NCI-H146 (cell line): ENCODE measurements at places on chromosomes 11 and 22.

GRCh38 chr11:60344146-60344545, 17.1 kb downstream of the MS4A6E start:
- DNase-seq: no peak

DNA sequence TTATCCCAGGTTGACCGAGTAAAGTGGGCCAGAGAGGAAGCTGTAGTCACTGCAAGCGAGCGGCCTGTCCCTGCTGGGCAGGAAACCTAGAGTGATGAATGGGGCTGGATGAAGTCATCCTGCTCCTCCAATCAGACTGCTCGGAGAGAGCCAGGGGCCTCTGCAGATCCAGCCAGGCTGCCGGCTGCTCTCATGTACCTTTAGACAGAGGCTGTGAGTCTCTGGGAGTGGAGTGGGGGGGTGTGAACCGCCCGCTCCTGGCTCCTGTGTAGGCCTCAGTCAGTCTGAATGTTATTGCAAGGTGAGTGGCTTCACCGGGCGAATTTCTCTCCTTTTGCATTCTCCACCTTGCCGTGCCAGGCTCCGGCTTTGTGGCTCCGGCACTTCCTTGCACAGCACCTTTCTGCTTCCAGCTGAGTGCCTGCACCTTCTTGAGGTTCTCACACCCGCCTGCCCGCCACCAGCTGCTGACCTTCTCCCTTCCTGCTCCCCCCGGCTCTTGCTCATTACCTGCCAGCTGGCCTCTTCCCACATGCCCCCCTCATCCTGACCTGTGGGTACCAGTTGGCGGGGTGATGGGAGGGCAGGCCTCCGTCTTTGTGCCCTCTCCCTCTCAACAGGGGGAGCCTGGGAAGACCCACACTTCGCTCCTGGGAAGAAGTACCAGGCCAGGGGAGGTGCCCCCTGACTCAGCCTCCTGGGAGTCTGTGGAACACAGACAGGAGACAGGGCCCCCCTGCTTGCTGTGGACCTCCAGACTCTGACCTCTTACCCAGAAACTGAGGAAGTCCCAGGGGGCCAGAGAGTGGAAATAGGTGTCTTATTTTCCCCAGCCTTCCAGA, 79.9 kb downstream of the GRAMD1B start:
- no peak for DNase-seq

DNA sequence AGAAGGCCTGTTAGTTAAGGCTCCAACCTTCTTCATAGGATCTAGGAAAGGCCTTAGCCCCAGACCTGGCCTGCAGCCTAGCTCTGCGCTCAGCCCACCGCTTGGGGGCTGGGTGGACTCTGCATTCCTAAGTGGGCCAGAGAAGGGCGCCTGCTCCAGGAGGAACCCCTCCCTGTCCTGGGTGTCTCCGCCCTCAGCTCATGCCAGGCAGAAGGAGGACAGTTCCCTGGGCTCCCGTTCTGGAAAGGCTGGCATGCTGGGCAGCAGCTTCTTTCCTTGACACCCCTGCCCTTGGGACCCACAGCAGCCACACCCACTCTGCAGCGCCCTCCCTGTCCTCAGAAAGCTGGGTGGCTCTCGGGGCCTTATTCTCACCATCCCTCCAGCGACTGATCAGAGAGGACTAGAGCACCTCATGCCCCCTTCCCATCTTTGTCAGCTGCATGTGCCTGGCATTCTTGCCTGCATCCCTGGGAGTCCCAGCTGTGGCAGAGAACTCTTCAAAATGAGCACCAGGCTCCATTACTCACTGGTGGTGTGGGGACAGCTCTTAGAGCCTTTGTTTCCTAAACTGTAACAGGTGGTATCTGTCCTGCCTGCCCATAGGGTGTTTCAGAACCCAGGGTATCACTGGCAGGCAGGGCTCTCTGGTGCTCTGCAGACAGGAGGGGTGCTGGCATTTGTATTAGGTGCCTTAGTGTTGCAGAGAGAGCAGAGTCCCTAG, 20.3 kb upstream of the MYRF start:
- DNase-seq: no peak

DNA sequence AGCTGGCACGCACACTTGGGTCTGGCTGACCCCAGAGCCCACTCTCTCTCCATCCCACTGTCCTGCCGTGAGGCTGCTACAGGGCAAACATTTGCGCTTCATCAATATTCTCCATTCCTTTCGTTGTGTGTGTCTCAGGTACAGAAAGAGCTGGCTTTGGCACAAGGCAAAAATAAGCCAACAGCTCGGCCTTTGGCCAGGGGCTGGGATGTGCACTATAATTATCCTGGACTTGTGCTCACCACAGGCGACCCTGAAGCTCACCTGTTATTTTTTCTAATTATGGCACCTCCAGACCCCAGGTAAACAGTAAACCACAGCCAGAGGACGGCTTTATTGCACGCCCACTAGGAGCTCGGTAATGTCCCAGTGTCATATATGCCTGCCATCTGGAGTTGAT, 10.9 kb downstream of the ZMAT5 start:
- peak; percentile 60 for DNase-seq

- DNase-seq: peak; percentile 11
Observed at GRCh38 chr11:107741044-107741823, 29.4 kb upstream of the SLN start.

DNA sequence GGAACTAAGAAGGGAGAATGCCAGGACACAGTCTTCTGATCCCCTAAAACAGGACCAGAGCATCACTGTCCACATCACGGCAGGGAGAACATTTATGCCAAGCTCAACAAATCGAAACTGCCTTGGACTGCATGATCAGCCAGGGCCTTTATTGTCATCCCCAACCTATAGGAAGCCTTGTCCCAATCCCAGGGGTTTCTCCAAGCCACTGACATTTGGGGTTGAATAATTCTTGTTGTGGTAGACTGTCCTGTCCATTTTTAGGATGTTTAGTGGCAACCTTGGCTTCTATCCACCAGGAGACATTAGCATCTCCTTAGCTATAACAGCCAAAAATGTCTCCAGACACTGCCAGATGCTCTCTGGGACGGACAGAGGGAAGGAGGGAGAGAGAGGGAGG, 37.1 kb downstream of the RPL27A start:
- no peak for DNase-seq

GRCh38 chr22:50530877-50531545, 1.2 kb upstream of the TYMP start:
- DNase-seq: peak; percentile 42

- DNase-seq: no peak
Observed at GRCh38 chr11:64513523-64513922, 77.5 kb upstream of the SLC22A12 start.

DNA sequence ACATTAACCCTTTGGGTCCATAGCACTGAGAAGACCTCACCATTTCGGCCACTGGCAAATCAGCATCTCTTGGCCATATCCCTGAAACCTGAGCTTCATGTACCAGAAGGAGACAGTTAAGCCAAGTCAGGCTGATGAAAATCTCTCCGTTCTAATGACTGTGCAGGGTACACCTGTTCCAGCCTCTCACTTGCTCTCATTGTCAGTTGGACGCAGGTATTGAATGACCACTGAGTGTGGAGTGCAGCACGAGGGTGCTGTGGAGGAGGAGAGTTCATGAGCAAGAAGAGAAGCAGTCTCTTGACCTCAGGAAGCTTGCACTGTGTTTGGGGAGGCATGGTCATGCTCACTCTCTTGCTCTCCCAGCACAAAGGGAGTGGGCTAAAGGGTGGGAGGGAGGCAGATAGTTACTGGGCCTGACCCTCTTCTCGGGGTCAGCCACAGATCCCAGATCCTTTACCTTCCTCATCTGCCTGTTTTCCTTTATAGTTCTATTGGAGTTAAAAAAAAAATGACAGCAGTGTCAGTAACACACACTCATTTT, 65.2 kb downstream of the ZBTB16 start:
- DNase-seq: no peak

- DNase-seq: no peak
Observed at GRCh38 chr11:114307524-114308203, 11.5 kb downstream of the NNMT start.

GRCh38 chr22:43385770-43386641, 25.8 kb upstream of the MPPED1 start:
- DNase-seq: peak; percentile 44

GRCh38 chr22:19882446-19883381, 28.0 kb upstream of the GNB1L start:
- no peak for DNase-seq

- no peak for DNase-seq
Observed at GRCh38 chr11:132780046-132780445, 752.3 kb downstream of the OPCML start.

- DNase-seq: no peak
Observed at GRCh38 chr11:65661599-65662246, 993 bp downstream of the RELA start.

GRCh38 chr11:8870411-8871170, 40.4 kb upstream of the AKIP1 start:
- peak; percentile 49 for DNase-seq

GRCh38 chr22:44459041-44459440, 39.0 kb downstream of the RTL6 start:
- DNase-seq: no peak

DNA sequence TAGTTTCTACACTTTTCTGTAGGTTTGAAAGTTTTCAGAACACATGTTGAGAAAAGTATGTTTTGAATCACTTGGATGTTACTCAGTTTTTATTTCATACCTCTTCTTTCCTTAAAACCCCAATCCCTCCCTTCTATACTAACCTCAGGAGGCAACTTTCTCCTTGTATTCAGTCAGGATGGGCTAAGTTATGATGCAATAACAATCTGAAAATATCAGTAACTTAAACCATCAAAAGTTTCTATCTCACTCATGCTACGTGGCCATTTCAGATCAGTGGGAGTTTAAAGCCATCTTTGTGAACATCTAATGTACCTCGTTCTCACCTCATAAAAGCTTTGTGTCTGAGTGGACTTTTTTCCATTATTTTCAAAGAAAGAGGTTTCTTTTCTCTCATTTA, 86.2 kb downstream of the NXPE2 start:
- DNase-seq: no peak

DNA sequence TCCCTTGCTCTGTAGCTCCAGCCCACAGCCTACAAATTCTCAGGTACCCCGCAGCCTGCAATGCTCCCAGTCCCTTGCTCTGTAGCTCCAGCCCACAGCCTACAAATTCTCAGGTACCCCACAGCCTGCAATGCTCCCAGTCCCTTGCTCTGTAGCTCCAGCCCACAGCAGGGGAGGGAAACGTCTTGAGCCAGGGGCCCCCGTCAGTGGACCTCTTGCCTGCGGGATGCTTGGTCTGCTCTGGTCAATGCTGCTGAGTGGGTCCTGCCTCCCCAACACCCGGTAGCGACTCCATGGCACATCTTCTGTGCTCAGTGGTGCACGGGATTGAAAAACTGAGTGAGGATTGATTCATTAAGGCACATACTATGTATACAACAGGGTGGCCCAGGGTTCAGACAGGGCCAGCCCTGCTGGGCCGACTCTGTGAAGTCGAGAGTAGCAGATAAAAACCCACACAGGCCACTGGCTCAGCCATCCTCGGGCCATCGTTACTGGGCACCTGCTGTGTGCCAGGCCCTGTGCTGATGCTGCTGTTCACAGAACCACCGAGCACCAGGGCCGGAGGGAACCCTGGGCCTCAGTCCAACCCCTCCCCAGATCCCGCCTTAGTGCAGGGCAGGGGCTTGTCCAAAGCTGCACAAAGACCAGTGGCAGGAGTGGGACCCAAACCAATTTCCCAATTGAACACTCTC, 69.7 kb downstream of the MYO7A start:
- DNase-seq: no peak

DNA sequence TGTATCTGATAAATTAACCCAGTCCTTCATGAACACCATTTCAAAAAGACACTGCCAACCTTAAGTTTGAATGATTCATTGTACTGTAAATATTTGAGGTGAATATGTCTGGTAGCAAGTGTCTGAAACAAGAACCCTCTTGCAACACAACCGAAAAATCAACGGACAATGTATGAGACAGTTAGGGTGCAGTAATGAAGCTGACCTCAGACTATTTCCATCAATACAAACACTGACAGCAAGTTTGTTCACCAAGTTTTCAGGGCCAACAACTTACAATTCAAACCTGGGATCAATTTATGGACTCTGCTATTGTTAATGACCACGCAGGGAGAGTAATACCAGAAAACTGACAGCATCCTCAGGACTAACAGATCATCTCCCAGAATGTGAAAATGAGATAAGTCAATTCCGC, 126.3 kb downstream of the CADM1 start:
- no peak for DNase-seq

- no peak for DNase-seq
Observed at GRCh38 chr11:119802670-119803069, 73.7 kb upstream of the NECTIN1 start.

- DNase-seq: no peak
Observed at GRCh38 chr11:110812086-110812733, 100.0 kb upstream of the ARHGAP20 start.

DNA sequence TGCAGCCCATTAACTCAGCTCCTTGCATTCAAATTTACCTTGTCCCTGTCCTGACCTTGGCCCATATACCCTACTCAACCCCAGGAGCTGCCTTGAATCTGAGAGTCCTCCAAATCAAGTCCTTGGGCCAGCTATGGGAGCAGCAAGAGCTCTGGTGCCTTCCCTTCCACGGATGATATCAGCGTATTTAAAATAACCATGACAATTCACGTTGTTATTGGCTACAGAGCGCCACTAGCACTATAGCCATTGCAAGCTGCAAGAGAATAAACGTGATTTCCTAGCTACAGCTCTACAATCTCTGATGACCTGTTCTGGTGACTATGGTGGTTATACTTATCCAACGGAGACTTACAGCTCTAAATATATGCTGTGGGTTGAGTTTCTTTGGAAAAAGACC, 357.8 kb downstream of the LARGE1 start:
- peak; percentile 38 for DNase-seq

DNA sequence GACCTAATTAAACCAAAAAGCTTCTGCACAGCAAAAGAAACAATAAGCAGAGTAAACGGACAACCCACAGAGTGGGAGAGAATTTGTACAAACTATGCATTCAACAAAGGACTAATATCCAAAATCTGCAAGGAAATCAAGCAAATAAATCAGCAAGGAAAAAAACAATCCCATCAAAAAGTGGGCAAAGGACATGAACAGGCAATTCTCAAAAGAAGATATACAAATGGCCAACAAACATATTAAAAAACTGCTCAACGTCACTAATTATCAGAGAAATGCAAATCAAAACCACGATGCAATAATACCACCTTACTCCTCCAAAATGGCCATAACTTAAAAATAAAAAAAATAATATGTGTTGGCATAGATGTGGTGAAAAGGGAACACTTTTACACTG, 5.2 kb downstream of the PLAAT5 start:
- DNase-seq: no peak

DNA sequence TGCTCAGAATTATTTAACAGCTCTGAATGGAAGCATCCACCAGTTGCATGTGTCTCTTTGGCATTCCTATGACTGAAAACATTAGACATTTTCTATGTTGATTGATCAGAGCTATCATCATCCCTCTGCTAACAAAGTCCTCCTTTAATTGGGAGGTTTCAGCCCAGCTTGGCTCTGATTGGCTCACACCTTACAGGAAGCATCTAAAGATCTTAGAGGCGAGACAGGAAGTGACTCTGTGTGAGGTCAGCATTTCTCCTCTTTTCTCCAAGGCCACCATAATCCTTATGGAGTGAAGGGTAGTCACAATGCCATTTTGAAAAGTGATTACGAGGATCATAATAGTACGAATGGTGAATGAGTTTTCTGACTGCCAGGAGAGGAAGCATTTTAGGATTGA, 260.8 kb downstream of the MIAT start:
- DNase-seq: no peak

- no peak for DNase-seq
Observed at GRCh38 chr11:7603031-7603781, 70.1 kb downstream of the CYB5R2 start.

- DNase-seq: peak; percentile 61
Observed at GRCh38 chr11:116582571-116582970, 190.2 kb downstream of the BUD13 start.
